Large intestine (tissue), 12 donors: ENCODE measurements at places on chromosomes 5 and 9. TPM values are rescaled to one million over a fixed set of nuclear protein-coding genes. Genes with fewer than 3 reads are reported as not detected.

- no peak for DNase-seq
Observed at GRCh38 chr9:131700076-131700475, 39.8 kb downstream of the RAPGEF1 start.

- no peak for DNase-seq
Observed at GRCh38 chr5:15741591-15741990, 241.6 kb downstream of the FBXL7 start.

SPINK9 gene
- polyA plus RNA-seq, result not detected

CKMT2 gene
- polyA plus RNA-seq, result 2.7 TPM

- no peak for DNase-seq
Observed at GRCh38 chr5:58322453-58322852, 137.4 kb downstream of the PLK2 start.

DNA sequence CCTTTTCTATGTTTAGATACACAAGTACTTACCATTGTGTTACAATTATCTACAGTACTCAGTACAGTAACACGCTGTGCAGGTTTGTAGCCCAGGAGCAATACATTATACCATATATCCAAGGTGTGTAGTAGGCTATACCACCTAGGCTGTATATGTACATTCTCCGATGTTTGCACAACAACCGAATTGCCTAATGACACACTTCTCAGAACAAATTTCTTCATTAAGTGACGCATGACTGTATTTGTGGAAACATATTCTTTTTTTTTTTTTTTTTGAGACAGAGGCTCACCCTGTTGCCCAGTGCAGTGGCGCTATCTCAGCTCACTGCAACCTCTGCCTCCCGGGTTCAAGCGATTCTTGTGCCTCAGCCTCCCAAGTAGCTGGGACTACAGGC, 4.0 kb upstream of the RAD23B start:
- no peak for DNase-seq

- peak; percentile 24 for DNase-seq
Observed at GRCh38 chr9:75964427-75964826, 74.0 kb downstream of the PCSK5 start.

DNA sequence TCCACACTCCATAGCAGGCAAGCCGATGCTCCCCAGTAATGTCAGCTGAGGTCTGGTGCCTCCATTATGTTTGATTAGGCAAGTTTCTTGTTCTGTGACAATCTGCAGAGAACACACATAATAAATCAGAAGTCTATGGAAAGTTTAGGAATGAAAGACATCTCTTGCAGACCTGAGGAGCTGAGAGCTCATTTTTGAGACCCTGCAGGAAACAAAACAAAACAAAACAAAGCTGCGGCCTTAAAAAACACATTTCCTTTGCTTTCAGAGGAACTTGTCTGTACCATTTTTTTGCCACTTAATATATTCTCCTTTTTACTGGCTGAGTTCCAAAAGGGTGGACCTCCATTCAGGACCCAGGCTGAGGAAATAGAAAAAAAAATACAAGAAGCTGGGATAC, 481.2 kb upstream of the DMAC1 start:
- DNase-seq, result no peak

DNA sequence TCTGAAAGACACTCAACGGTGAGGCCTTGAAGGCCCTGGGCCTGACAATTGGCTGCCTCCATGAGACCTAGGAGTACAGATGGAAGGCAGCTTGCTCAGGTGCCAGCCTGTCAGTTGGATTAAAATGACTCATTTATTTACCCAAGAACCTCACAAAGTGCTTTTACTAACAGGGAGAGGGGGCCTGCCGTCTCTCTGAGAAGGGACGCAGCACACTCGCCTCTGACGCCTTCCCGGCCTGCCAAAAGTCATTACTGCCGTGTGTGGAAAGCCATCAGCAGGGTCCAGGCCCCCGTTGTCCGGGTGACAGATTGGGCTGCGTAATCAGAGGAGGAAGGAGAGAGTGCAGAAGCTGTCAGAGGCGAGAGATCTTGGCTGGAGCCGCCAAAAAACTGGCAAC, 32.4 kb downstream of the DDX31 start:
- DNase-seq, result peak; percentile 7

ADAM19 gene
- 13.6 TPM for polyA plus RNA-seq

GABRP gene
- polyA plus RNA-seq, result 0.13 TPM

GRCh38 chr5:173056783-173057061, 570 bp downstream of the CREBRF start:
- no peak for DNase-seq

GRCh38 chr5:92409134-92409533, 1026.0 kb upstream of the ARRDC3 start:
- DNase-seq, result no peak

DNA sequence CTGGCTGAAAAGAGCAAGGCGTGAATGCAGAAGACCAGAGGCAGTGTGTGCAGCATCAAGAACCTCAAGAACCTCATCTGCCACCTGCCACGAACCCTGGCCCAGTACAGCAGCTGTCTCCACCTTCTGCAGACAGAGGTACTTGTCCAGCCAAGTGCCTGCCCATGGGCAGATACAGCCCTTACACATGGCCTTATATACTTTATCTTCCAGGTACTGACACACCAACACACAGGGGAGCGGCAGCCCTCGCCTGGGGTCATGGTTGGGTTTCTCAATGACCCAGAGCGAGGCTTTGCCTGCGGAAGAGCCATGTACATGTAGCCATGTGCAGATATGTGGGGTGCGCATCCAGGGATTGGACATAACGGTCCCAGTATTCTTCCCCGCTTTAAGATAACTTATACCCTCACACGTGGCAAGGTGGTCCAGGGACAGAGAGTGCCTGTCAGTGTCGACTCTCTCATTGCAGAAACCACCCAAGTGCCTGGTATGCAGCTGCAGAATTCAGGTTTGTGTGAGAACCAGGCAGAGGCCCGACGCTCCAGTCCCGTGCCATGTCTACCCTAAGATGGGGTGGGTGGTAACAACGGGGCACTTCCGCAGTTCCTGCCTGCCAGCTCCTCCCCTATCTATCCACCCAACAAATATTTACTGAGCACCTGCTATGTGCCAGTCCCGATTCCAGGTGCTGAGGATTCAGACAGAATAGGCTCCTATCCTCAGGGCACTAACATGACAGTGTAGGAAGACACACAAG, 206.9 kb downstream of the FSTL4 start:
- no peak for DNase-seq

DNA sequence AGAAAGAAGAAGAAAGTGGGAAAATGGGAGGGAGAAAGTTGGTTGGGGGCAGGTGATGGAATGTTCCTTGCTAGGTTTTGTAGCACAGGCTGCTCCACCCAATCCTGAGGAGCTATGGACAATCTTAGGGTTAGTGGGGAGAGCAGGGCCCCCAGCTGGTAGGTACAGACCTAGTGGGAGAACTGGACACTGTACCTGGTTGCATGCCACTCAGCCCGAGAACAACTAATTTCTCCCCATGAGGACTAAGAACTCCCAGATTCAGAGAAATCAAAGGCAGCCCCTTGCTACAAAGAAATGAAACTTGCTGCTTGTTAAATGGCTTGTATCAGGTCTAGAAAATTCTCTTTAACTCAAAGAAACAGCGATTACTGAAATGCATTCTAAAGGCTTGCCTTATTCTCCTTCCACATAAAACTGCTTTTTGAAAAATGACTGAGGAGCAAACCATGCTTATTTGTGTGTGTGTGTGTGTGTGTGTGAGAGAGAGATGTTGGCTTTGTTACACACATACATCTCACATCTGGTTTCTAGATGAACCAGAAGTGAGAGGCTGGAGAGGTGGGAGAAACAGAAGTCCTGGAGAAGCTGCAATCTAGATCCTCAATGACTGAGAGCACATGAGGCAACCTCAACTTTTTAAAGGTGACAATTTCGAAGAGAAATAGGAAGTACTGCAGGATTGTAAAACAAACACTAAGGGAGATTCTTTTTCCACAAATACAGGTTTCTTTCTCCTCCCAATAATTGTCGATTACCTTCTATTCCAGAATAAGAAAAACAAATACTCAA, 28.9 kb downstream of the FYB1 start:
- DNase-seq, result no peak

WNT8A gene
- not detected for polyA plus RNA-seq

AMBP gene
- polyA plus RNA-seq, result 3.6 TPM

- DNase-seq, result no peak
Observed at GRCh38 chr9:72444435-72444834, 77.0 kb upstream of the TMC1 start.

DPH7 gene
- 42.2 TPM for polyA plus RNA-seq

- peak; percentile 62 for DNase-seq
Observed at GRCh38 chr5:102049517-102049916, 246.6 kb downstream of the SLCO4C1 start.

- DNase-seq, result no peak
Observed at GRCh38 chr9:109114670-109115069, 5.1 kb downstream of the TMEM245 start.

ADAMTSL1 gene
- 3.6 TPM for polyA plus RNA-seq

RNF183 gene
- 0.91 TPM for polyA plus RNA-seq

FBXL17 gene
- polyA plus RNA-seq, result 20.4 TPM

- no peak for DNase-seq
Observed at GRCh38 chr5:3509290-3509689, 86.3 kb upstream of the IRX1 start.

CTXN3 gene
- not detected for polyA plus RNA-seq

- DNase-seq, result no peak
Observed at GRCh38 chr9:87149799-87150198, 202.5 kb upstream of the GAS1 start.

DNA sequence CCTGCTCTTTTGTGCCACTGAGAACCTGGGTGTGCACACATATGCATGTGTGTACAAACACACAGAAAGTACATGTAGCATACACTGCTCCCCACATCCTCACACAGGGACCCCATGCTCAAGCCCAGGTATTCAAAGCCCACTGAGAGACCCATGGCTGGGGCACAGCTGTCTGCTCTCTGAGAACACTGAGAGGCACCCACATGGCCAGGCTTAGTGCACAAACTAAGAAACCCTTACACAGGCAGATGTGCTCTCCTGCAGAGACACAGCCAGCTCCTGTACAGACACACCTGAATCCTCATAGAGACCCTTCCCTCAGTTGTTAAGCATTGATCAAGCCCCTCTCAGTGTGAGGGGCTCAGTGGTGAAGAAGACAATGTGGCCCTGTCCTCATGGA, 92.5 kb downstream of the CACNA1B start:
- no peak for DNase-seq

DNA sequence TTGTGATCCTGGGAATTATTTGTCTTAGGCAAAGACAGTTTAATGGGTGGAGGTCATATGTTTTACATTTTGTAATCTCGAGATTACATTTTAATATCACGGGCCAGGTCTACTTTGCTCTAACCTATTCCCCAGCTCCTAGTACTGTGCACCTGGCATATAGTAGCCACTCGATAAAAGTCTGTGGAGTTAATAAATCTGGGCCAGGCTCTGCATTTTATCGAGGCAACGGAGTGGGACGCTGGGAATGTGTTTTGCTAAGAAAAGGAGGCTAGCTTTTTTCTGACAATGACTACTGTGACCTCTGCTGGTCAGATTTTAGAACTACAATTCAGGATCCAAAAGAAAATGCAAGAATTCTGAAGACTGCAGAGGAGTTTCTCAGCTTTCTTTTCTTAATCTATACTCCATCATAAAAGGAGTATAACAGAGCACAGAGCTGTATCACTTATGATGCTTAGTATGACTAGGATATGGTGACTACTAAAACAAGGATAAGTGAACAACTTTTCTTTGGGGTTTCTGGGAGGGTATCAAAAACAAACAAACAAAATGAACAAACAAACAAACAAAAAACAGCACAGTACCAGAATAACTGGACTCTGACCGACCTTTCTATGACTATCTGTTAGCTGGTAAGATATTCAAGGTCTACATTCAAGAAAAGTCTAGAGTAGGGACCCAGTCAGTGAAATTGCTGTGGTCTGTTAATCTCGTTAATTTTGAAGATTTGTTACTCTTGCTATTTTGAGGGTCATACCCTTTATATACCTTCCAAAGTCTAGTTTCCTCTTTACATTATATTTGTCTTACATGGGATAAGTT, 46.1 kb upstream of the CER1 start:
- DNase-seq, result peak; percentile 20

AGXT2 gene
- 33.8 TPM for polyA plus RNA-seq

ANGPTL2 gene
- polyA plus RNA-seq, result 15.5 TPM

GRCh38 chr9:76519075-76519835, 60.3 kb downstream of the GCNT1 start:
- peak; percentile 41 for DNase-seq
